ENCODE measurements at places on chromosomes 3 and 15.
A peak's percentile ranks its signal among the peaks of the same experiment; 100 is the strongest.

DNA sequence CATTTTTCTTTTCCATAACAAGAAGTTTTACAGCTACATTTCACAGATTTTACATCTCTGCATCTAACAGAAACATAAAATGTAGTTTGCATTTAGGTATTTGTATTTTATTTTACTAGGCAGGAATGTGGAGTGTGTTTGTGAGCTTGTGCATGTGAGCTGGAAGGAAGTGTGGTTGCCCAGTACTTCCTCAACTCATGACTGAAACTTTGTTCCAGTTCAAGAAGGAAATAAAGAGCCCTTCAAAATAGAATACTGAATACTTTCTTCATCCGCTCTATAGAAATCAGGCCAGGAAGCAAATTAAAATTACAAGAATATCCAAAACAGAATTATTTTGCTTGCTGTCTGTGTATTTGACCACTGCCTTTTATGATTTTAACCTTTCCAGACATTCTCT is 81.3 kb downstream of the CHL1 start:
- no peak for DNase-seq

DNA sequence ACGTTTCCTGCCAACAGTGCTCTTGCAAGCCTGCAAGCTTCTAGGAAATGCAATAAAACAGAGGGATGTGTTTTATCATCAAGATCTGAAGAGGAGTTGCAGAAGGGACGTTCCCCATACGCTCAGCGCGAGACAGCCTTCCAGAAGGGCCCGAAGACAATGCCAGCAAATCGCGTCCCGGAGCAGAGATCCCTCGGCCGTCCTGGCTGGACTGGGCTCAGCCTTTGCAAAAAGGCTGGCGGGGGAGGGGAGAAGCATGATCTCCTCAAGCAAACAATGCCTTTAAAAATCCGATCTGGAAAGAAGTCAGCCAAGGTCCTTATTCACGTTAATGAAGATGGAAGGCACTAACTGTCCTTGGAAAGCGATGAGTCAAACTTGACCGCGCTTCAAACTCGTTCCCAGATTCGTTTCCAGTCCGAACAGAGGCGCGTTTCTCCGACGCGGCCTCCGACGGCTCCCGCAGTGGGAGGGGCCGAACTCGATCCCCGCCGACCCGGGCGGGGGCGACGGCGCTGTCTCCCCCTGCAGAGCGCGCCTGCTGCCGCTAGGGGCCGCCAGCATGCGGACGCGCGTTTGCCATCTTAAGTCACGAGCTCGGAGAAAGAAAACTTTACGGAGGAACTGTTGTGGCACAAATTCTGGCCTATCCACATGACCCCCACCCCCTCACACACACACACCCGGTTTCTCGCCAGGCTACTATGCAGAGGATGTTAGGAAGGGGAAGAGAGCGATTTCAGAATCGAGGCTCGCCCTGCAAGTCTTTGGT is 5.5 kb downstream of the BCL6 start:
- peak; percentile 79 for DNase-seq

DNA sequence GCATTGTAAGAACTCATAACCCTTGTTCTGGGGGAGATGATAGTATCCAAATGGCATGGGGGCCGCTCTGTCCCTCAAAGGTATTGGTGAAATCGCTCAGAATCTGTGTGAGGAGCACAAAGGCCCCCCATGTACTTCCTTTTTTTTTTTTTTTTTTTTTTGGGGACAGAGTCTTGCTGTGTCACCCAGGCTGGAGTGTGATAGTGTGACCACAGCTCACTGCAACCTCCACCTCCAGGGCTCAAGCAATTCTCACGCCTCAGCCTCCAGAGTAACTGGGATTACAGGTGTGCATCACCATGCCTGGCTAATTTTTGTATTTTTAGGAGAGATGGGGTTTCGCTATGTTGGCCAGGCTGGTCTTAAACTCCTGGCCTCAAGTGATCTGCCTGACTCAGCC is 37.0 kb downstream of the CMTM8 start:
- no peak for DNase-seq

- no peak for DNase-seq
Measured at GRCh38 chr15:98405013-98405412, 243.3 kb upstream of the IGF1R start.

- DNase-seq: no peak
Measured at GRCh38 chr3:184156522-184156955, 1.4 kb downstream of the DVL3 start.

- DNase-seq: no peak
Measured at GRCh38 chr3:72930754-72931153, 42.9 kb downstream of the GXYLT2 start.

DNA sequence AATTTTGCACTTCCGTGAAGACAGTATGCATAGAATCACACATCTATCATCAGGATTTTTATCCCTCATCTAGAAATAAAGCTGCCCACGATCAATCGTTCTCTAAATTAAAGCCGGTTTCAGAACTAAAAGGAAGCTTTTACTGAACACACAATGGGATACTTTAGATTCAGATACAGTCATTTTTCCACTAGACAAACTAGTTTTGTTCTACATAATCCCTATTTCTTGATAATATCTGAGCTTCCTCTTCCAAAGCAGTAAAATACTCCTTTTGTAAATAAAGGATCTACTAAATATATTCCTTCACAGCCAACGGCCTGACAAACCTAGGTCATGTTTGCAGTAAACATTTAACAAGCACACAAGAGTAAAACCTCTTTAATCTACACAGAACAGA is 2.0 kb upstream of the GANC start:
- no peak for DNase-seq

DNA sequence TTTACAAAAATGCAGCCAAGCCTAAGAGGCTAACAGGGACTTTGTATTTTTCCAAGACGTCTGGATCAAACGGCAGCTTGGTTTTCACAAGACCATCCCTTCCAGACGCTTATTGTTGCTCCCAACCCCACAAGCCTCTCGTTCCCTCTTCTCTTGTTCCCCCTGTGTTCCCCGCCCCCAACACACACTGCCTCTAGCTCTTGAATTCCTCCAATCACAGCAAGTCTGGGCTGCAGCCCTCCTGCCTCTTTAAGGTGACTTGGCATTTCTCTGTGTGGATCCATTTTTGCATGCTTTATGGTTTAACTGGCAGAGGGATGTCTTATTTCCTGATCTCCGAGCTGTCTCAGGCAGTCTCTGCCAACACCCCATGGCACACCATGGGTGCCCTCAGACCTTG is 182.2 kb downstream of the ABHD5 start:
- no peak for DNase-seq

DNA sequence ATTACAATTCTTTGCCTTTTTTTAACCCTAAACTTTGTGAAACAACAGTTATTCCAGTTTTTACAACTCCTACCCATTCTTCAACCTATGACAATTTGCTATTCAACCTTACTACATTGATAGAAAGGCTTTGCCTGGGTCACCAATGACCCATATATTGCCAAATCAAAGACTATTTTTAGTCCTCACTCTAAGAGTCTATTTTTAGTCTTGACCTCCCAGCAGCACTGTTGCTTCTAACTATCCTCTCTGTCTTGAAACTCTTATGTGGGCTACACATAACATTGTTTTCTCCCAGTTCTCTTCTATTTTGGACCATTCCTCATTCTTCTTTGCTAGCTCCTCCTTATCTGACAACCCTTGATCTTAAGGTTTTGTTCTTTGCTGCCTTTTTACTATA is 71.4 kb downstream of the C3orf80 start:
- no peak for DNase-seq

GRCh38 chr3:94374439-94375161 is 311.7 kb downstream of the NSUN3 start:
- no peak for DNase-seq

- no peak for DNase-seq
Measured at GRCh38 chr3:50570508-50571279, 1.4 kb downstream of the HEMK1 start.

GRCh38 chr3:27289769-27290413 is 79.3 kb downstream of the NEK10 start:
- no peak for DNase-seq

GRCh38 chr15:89531796-89532537 is 35.6 kb upstream of the RHCG start:
- no peak for DNase-seq

DNA sequence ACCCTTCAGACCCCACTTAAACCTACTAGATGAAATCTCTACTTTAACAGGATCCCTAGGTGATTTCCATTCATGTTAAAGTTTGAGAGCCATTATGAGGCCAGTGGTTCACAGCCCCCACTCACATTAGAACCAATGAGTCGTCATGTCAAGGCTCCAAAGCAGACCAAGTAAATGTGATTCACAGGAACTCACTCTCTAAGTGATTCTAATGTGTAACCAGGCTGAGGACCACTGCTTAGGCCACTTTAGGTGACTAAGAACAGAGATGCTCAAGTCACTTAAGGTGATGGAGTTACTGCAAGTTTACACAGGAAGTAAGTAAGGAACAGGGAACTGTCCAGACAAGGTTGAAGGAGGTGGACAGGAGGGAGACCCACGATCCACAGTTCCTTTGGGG is 7.7 kb downstream of the GALNT15 start:
- no peak for DNase-seq

DNA sequence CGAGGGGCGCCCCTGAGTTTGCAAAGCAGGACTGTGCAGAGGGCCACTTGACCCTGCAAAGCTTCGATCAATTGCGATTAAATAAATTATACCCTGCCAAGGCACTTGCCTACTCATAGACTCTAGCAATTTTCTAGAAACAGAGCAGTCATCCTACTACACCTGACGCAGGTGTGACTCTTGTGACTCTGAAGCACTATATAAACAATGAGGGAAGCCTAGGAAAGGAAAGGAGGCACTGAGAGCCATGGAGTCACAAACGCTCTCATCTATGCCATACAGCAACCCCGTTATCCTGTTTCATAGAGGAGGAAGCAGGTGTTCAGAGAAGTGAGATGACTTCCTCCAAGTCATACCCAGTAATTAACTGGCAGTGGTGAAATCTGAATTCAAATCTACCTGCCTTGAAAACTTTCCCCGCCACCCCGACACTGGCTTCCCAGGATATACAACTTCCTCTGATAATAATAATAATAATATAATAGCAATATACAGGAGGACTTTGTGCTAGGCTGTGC is 14.4 kb downstream of the ARHGEF3 start:
- no peak for DNase-seq

- no peak for DNase-seq
Measured at GRCh38 chr3:49648354-49649019, 25.7 kb upstream of the APEH start.

GRCh38 chr3:48564667-48565066 is 1.1 kb upstream of the UCN2 start:
- DNase-seq: no peak

DNA sequence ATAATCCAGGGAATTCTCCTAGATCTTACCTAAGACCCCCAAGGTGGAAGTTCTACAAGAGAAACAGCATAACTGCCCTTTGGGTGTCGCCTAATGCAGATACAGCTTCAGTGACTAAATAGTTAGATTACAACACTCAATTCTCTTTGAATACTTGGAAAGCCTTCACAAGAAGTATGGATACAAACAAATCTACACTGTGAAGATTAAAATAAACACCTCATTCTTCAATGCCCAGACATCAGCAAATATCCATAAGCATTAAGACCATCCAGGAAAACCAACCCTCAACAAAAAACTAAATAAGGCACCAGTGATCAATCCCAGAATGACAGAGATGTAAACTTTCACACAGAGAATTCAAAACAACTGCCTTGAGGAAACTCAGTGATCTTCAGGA is 963.2 kb downstream of the PLOD2 start:
- no peak for DNase-seq

DNA sequence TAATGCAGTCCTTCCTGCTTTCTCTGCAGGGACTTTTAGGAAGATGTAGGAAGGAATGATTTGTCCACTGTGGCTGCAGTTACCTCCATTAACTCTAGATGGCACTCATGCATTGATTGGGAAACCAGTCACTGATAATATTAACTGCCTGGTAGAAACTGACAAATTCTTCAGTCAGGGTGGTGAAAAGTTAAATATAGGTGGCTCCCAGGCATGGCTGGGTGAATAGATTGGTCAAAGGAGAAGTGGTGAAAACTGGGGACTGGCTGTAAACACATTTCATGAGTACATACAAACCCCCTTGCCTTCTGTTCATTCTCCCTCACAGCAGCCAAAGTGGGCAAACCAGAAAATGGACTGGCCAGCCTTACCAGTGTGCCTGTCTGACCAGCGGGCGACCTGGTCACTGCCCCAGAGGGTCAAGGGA is 333.4 kb downstream of the THSD4 start:
- no peak for DNase-seq

DNA sequence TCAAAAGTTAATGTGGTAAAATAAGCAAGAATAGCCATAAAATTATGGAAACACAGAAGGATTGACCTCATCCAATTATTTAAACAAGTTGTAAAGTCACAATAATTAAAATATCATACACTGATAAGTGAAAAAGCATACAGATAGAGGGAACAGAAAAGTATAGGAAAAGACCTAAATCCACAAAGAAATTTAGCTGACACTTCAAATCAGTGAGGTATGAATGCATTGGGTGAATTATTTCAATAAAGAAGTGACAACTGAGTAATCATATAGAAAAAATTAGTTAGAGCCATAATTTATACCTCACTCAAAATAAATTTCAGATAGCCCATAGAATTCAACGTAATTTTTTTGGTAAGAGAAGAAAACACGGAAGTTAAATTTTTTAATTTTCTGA is 25.1 kb downstream of the TFDP2 start:
- DNase-seq: no peak

GRCh38 chr15:41965441-41966413 is 6.6 kb downstream of the EHD4 start:
- DNase-seq: no peak

- DNase-seq: no peak
Measured at GRCh38 chr15:70503073-70503745, 260.1 kb downstream of the UACA start.

DNA sequence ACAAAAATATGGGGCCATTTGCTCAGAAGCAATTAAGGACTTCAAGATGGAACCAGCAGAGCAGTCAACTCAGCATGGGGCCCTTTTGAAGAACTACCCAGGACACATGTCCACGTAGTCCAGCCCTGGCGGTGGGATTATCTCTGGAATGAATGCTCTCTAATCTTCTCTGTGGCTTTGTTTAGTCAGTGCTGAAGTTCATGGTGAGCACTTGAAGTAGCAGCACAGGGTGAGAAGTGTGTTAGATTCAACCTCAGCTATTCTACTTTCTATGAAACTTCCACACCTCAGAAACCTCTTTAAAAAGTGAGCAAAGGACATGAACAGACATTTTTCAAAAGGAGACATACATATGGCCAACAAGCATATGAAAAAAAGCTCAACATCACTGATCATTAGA is 74.4 kb downstream of the THRB start:
- DNase-seq: no peak

GRCh38 chr3:196641333-196642054 is 2.0 kb downstream of the NRROS start:
- peak; percentile 47 for DNase-seq

All from CD4-positive, alpha-beta T cell treated with Interleukin-15 for 1 hour (primary cell).